Fibroblast of skin of right quadriceps (primary cell): ENCODE measurements at places on chromosomes 4 and X.
A peak's percentile ranks its signal among the peaks of the same experiment; 100 is the strongest.

DNA sequence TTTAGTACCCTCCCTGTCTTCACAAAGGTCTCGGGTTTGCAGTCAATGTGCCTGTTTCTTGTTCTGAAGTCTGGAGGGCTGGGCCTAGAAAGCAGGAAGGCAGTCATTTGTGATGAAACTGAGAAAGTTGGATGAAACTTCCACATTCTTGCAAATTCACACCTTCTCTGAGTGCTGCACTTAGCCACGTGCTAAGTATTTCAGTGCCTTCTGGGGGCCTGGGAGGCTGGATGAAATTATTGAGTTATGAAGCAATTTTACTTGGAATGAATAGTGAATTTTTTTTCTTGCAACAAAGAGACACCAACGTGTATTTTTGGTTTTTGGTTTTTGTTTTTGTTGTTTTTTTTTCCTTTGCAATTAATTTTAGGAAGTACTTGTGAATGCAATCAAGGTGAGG, 71.2 kb downstream of the MSX1 start:
- DNase-seq = no peak

GRCh38 chr4:54254915-54255246, 25.8 kb downstream of the PDGFRA start:
- no peak for DNase-seq

- no peak for DNase-seq
Measured at GRCh38 chrX:108584617-108585211, 145.1 kb downstream of the COL4A5 start.

DNA sequence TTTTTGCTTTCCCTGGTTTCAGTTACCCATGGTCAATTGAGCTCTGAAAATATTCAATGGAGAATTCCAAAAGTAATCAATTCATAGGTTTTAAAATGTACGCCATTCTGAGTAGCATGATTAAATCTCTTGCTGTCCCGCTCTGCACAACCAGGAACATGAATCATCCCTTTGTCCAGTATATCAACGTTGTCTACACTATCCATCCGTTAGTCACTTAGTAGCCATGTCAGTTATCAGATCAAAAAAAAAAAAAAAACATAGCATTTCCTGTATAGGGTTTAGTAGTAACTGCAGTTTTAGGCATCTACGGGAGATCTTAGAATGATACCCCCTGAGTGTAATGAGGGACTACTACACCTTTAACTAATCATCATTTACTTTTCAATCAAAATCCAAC, 15.1 kb downstream of the LAMP2 start:
- DNase-seq = peak; percentile 7

DNA sequence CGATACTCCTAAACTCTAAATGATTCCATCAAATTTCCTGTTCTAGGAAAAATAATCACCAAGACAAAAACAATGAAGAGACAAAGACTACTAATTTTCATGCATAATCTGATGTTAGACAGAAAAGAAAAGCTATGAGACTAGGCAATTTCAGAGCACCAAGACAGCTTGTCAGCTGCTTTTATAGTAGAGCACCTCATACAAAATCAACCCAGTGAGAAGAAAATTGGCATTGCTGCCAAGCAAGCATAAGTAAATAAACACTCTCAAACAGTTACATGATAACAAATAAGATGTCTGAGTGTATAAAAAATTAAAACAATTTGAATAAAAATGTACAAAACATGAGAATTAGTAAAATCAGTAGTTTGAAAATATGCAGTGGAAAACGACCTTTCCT, 1544.6 kb downstream of the C4orf33 start:
- DNase-seq = no peak

GRCh38 chrX:41332408-41333002, 1.5 kb upstream of the DDX3X start:
- peak; percentile 24 for DNase-seq

DNA sequence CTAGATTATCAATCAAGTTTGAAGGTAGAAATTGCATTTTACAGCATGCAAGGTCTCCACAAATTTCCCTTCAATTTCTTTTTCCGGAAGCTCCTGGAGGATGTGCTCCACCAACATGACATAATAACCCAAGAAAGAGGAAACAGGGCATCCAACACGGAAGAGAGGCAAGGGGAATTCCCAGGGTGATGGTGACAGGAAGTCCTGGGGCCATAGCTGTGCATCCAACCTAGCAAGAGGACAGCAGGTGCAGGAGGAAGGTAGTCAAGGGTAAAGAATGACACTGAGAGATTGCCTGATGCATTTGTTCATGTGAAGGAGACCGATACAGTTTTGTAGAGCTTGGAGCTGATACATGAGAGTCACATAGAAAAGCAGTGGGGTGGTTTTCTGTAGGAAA, 115.7 kb upstream of the LSM6 start:
- no peak for DNase-seq
